RWPE1 (cell line): ENCODE measurements at places on chromosomes 12 and 14.
A peak's percentile ranks its signal among the peaks of the same experiment; 100 is the strongest.

DNA sequence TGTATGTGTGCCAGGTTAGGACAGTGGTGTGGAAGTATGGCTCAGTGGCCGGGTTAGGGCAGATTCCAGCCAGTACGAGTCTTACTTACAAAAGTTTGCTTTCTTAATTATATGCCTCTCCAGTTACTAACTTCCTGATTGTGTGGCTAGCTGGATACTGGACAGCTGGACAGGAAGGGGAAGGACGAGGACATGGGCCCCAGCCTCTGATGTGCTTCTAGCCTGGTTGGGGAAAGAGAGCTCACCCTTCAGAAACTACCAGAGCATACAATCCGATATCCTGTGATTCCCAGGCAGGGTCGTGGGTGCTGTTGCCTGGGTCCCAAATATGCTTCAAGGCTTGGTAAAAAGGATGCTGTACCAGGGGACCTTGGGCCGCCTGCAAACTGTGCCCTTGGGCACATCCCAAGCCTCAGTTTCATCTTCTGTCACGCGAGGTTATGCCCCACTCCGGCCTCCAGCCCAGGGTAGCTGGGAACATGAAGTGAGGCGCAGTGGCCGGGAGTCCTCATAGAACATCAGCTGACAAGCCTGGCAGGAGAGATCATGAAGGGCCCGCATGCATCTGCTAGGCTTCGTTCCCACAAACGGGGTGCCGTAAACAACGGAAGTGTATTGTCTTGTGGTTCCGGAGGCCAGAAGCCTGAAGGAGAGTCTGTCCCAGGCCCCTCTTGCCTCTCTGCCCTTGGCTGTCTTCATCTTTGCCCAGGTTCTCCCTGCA, 23.2 kb upstream of the RIN3 start:
- DNase-seq, result no peak

- DNase-seq, result no peak
Measured at GRCh38 chr14:51977075-51977474, 12.3 kb upstream of the RTRAF start.

- DNase-seq, result no peak
Measured at GRCh38 chr14:75119056-75119455, 7.8 kb downstream of the NEK9 start.

DNA sequence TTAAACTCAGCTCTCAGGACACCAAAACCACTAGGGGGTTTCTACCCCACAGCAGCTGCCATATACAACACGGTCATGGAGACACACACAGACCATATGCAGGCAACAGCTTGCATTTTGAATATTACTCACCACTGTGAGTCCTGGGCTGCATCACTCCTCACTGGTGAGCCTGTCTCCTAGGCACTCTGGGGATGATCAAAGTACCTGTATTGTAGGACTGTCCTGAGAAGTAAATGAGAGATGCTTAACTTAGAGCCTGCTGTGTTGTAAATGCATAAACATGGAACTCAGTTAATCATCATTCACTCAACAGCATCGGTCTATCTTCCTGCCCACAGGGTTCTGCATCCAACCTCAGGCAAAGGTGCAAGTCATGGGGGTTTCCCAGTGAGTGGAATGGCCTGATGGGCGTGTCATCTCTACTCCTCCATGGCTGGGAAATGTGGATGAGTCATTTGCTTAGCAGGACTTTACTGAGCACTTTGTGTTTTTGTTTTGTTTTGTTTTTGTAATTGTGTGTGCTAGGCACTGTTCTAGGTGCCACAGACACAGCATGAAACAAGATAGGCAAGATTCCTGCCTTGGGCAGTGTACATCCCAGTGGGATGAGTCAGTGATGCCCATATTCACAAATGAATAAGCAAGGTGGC, 1141.2 kb upstream of the TMEM132C start:
- peak; percentile 97 for DNase-seq

GRCh38 chr14:59869381-59870255, 958 bp downstream of the RTN1 start:
- DNase-seq, result peak; percentile 2

DNA sequence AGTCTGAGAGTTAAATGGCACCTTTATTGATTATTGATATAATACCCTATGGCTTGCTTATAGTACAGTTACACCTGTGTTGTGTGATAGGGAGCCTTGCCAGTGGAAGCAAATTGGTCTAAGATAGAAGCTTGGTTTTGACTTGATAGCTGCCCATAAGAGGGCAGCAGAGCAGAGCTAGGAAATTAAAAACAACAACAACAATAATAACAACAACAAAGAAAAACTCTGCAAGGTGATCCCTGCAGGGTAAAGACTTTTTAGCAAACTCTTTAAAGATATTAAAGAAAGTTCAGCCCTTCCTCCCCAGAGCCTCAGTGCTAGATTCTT, 18.0 kb upstream of the RNASE10 start:
- DNase-seq, result no peak

DNA sequence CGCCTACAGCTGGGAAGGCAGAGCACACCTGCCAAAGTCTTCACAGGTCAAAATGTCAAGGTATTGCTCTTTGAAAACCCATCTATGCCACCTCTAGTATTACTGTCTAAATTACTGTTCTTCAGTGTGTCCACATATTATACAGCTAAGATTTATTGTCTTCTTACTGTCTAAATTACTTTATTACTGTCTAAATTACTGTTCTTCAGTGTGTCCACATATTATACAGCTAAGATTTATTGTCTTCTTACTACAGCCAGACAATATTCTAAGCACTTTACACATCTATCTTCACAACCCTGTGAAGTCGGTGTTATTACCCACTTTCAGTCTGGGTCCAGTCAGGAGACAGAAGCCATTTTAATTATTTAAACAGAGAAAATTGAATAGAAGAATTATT, 173.9 kb downstream of the MYRFL start:
- DNase-seq, result no peak

DNA sequence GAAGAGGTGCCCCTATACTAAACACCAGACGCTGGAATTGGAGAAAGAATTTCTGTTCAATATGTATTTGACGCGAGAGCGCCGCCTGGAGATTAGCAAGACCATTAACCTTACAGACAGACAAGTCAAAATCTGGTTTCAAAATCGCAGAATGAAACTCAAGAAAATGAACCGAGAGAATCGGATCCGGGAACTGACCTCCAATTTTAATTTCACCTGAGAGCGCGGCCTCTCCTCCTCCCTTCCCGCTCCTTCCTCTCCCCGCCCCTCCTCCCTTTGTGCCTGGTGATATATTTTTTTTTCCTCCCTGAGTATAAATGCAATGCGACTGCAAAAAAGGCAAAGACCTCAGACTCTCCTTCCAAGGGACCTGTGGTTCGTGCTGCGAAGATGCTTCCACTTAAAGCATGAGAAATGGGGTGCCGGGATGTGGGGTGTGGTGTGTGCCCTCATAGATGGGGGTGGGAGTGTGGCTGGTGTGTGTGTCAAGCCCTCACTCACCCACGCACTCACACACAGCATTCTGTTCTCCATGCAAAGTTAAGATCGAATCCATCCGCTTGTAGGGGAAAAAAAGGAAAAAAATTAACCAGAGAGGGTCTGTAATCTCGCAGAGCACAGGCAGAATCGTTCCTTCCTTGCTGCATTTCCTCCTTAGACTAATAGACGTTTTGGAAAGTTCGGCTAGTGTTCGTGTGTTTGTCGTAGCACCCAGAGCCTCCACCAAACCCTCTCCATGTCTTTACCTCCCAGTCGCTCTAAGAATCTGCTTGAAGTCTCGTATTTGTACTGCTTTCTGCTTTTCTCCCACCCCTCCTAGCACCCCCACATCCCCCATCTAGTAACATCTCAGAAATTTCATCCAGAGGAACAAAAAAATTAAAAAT, 4.5 kb downstream of the HOXC10 start:
- DNase-seq, result no peak

DNA sequence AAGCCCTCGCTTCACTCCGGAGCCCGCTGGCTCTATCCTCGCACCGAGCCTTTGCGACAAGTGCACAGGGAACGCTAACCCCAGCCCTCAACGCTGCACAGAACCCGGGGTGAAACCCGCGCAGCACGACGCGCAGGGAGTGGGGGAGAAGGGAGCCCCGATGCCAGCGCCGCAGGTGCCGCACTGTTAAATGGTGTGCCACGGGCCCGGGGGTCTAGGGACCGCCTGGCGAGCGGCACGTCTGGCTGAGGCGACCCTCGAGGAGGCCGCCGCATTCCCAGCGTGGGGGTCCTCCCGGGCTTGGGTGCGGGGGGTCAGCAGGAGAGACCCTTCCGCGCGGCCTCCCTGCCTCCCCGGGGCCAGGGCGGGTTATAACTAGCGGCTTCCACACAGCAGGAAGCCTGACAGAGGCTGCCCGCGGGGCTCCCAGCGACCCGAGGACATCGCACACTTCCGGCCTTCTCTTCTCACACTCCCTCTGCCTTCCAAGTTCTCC, 23.8 kb upstream of the LRTM2 start:
- no peak for DNase-seq

- DNase-seq, result no peak
Measured at GRCh38 chr12:52212701-52213563, 20.1 kb upstream of the KRT7 start.

- no peak for DNase-seq
Measured at GRCh38 chr14:67944605-67945004, 125.0 kb downstream of the RAD51B start.

DNA sequence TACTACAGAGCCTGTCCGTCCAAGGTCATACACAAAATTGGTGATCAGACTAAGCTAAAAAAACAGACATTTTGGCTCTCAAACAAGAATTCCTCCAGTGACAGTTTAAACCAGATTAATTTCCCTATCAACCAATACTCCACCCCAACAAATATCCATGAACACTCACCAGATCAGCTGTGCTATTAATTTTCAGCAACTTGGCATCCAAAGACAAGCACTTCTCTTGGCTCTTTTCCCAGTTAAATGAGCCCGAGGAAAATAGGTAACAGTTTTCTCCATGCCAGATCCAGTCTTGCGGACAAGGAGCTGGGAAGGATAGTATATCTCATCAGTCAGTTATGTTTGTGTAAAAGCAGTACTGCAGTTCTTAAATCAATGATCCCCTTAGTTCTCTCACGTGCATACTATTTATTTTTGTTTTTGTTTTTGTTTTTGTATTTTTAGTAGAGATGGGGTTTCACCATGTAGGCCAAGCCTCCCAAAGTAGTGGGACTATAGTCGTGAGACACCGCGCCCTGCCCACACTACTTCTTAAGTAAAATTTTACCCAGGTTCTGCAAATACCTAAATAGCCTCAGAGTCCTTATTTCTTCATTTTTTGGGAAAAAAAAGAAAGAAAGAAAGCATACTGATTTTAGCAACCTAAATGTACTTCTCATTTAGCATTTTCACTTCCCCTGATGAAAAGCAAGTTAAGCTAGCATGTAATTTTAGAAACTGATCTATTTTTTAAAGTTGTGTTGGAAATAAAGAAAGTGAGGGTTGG, 11.1 kb downstream of the OLR1 start:
- DNase-seq, result no peak

DNA sequence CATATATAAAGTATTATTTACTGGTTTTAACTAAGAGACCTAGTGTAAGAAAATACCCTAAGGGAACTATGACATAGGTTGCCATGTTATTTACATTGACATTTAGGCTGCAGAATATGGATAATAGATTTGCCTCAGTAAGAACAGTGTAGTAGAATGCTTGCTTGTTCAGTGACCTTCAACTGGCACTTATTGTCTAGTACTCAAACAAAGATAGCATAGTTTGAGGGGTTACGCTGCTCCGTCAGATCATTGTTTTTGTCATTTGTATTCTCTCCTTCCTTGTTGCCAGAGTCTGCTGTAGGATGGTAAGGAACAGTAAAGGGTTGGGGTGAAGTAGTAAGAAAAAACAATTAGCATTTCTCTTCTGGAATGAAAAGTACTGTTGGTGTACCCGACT, 33.2 kb downstream of the TOGARAM1 start:
- DNase-seq, result no peak

DNA sequence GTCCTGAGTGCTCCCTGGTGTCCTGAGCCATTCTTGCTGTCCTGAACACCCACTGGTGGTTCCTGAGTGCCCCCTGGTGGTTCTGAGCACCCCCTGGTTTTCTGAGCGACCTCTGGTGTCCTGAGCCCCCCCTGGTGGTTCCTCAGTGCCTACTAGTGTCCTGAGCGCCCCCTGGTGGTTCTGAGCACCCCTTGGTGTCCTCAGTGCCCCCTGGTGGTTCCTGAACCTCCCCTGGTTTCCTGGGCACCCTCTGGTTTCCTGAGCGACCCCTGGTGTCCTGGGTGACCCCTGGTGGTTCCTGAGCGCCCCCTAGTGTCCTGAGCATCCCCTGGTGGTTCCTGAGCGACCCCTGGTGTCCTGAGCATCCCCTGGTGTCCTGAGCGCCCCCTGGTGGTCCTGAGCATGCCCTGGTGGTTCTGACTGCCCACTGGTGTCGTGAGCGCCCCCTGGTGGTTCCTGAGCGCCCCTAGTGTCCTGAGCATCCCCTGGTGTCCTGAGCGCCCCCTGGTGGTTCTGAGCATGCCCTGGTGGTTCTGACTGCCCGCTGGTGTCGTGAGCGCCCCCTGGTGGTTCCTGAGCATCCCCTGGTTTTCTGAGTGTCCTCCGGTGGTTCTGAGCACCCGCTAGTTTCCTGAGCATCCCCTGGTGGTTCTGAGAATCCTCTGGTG, 473.1 kb downstream of the TMEM121 start:
- DNase-seq, result no peak

DNA sequence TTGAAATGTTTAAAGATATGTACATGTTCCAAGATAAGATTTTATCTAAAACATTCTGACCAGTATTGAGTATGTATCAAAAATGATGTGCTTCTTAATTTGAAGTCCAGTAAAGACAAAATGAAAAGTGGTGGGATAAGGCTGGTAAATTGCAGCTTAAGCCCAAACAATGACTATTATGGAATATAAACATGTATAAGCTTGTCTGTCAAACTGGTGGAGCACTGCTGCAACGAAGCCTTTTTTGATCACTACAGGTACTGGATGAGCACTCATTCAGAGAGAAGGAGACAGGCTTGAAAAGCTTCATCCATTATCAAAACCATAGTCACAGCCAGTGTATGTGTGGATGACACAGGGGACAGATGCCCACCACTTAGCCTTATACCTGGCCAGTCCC, 138.4 kb downstream of the ATP23 start:
- DNase-seq, result no peak

DNA sequence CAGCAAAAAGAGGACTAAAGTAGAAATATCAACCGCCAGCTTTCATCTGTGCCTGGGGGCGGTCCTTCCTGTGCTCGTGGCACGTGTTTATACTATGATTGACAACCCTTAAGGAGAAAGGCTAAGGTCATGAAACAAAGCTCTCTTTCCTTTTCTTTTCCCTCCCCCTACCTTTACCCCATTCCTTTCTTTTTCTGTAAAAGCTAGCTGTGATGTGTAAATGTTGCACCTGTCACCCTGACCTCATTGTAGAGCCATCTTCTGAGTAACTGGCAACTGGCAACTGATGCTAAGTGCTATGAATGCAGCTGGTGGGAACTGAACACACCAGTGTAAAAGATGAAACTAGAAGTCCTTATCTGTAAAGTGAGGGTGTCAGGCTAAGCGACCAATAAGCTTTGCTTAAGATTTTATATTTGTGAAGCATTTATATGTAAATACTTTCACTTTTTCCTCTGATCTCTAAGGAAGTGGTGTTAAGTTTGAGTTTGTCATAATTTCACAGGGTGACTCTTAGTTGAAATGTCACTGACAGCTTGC, 102.8 kb upstream of the BCAT1 start:
- no peak for DNase-seq

GRCh38 chr12:100698518-100698917, 96.1 kb upstream of the ANO4 start:
- no peak for DNase-seq

GRCh38 chr12:131749618-131750315, 38.9 kb downstream of the SFSWAP start:
- no peak for DNase-seq
